ENCODE measurements at places on chromosomes 5 and 9.

GRCh38 chr5:179953987-179954386 is 46.3 kb upstream of the TBC1D9B start:
- DNase-seq, result no peak

DNA sequence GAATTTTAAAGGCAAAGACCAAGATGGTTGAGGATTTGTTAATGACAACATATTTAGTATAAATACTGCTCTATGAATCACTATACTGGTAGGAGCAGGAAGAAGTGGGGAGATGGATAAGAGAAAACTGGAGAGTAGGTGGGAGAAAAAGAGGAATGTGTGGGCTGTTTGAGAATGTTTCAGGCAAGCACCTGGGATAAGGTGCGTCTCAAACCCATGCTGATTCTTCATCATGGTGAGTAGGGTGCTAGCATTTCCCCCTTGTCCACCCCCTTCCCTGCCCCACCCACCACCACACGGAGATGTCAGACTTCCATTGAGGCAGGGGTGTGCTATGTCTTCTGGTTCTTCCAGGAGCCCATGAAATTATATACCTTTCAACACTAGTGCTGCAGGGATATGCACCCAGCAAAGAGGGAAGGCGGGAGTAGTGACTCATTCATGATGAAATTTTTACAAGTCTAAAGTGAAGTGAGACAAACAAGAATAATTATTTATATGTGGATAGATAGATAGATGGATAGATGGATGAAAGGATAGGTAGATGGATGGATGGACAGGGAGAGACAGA is 54.3 kb downstream of the MTX3 start:
- no peak for DNase-seq

DNA sequence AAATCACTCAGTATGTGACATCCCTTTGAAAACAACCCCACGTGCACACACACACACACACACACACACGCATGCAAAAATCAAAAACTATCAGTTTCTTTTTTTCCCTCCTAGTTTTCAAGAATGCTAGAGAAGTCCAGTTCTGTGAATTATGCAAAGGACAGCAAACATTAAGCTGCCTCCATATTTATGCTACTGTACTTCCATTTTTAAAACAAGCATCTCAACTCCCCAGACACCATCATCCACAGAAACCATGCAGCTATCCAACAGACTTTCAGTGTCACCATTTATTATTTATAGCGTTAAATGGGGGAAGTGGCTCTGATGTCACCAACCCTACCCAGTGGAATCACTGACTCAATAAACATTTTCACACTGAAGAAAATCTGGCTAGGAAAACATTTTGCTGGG is 1.6 kb downstream of the FBXW11 start:
- DNase-seq, result no peak

DNA sequence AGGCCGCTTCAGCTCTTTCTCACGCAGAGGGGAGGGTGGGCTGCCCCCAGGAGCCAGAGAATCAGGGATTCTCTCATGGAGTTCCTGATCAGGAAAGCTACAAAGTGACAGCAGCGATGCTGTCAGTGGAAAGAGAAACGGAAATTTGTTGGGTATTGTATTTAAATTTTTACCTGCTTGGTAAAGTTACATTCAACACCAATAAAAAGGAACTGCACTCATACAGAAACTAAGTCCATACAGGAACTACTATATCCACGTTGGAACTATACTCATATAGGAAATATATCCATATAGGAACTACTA is 325.5 kb upstream of the IRX4 start:
- no peak for DNase-seq

DNA sequence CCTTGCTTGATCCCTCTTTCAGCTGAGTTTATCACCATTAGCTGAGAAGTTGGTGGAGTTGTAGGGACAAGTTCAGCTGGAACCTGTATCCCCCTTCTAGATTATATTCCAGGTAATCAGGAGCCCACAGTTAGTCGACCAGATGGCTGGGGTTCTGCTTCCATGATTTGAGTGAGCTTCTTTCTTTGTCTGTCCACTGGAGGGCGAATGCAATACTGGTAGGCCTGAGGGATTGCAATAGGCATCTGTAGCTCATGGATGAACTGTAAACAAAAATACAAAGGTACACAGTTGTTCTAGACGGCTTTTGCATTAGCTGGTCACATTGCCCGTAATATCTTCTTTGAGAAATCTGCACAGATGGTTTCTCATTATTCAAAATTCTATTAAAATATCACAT is 88.9 kb downstream of the PCSK5 start:
- DNase-seq, result no peak

DNA sequence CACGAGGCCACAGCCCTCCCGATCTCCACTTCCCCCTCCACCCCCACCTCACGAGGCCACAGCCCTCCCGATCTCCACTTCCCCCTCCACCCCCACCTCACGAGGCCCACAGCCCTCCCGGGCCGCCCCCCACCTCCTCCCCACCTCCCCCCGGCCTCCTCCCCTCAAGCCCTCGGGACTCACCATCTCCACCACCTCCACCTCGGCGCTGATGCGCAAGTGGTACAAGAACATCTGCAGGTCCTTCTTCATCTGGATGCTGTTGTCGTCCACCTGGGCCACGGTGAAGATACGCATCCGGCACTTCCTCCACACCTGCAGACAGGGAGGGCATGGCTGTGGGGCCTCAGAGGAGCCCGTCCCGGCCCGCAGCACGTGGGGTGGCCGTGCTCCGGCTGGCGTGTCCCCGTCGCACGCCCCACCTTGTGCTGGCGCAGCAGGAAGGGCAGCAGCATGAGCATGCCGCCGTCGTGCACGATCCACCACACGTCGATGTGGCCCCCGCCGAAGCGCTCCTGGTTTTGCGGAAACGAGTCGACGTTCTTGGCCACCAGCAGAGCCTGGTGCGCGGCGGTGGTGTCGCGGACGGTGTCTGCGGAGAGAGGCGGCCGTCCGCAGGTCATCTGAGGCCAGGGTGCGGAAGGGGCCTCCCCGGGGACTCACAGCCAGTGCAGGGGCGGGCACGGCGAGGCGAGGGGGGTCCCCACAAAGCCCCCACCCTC is 48.0 kb downstream of the SLC12A7 start:
- no peak for DNase-seq

DNA sequence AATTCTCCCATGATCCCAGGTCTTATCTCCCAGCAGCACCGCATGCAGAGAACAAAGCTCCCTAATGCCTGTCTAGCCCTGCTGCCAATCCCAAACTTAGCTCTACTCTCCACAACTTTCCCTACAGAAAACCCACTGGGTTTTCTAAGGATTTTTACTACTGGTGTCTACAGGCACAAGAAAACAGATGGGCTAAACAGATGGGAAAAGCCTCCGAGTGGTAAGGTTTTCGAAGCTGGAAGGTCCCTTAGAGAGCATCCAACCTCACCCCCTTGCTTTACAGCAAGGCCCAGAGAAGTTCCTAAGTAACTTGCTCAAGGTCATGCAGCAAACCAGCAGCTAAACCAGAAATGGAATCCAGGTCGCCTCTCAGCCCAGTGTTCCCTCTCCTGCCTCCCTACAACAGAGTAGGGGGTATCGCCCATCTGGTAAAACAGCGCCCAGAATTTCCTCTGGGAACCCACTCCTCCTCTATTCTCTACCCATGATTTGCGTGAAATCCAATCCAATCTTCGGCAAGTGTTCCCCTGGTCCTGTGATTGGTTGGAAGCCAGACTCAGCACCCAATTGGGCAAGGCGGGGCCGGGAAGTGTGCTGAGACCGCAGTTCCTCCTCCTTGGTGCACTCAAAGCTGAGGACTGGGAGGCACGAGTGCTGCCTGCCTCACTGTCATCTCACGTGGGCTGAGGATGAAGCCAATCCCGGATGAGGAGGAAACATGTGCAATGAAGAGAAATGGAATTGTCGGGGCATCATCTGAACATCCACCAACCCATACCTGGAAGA is 20.8 kb downstream of the CPLX2 start:
- DNase-seq, result no peak

DNA sequence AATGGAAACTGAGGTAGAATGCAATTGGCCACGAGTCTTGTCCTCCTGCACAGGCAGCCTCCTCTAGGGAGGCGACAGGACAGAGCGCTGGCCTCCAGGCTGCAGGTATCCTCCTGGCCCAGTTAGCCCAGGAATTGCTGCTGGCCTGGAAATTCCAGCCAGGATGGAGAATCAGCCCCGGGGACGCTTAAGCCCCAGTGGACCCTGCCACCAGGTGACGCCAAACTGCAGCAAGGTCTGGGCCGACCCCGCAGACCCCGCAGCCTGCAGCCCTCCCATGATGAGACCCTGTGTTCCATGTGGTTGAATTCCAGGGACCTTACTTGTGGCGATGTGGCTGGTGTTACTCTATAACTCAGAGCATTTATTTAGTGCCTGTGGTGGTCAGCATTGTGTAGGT is 7.3 kb downstream of the CACFD1 start:
- no peak for DNase-seq

- DNase-seq, result no peak
Measured at GRCh38 chr5:88230546-88231066, 38.0 kb downstream of the TMEM161B start.

GRCh38 chr9:30697958-30698357 is 1686.5 kb upstream of the ACO1 start:
- DNase-seq, result no peak

- DNase-seq, result no peak
Measured at GRCh38 chr9:116323012-116323411, 169.4 kb downstream of the PAPPA start.

DNA sequence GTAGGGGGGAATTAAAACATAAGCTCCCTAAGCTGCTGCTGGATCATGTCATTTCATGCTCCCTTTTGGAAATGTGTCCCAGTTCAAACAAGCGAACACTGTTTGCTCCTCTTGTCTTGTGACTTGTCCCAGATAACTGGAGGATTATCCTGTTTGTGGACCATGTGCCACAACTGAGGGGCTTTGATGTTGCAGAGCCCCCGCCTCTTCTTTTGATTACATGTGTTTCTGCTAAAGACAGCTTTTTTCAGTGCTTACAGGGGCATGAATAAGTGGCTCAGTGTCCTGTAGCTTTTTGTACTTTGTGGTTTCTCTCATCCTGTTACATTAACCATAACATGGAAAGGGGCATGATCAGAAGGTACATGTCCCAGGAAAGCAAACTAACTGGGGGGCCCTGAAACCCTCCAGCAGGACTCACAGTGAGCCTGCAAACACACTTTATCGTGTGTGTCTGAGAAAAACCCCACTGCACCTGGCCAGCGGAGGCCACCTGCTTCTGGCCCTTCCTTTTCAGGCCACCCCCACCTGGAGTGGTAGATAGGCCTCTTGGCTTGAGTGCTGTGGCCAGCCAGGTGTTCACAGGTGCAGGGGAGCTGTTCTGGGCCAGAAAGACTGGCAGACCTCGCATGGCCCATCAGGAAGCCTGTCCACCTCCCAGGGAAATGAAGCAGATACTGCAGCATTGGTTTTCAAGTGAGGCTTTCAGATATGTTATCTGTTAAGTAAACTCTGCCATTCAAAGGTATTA is 285.6 kb downstream of the FANCC start:
- DNase-seq, result no peak

- no peak for DNase-seq
Measured at GRCh38 chr5:133993185-133993936, 11.4 kb downstream of the VDAC1 start.

GRCh38 chr9:110059461-110059860 is 148.5 kb downstream of the C9orf152 start:
- DNase-seq, result no peak

GRCh38 chr9:21153336-21154017 is 11.8 kb upstream of the IFNW1 start:
- DNase-seq, result no peak

DNA sequence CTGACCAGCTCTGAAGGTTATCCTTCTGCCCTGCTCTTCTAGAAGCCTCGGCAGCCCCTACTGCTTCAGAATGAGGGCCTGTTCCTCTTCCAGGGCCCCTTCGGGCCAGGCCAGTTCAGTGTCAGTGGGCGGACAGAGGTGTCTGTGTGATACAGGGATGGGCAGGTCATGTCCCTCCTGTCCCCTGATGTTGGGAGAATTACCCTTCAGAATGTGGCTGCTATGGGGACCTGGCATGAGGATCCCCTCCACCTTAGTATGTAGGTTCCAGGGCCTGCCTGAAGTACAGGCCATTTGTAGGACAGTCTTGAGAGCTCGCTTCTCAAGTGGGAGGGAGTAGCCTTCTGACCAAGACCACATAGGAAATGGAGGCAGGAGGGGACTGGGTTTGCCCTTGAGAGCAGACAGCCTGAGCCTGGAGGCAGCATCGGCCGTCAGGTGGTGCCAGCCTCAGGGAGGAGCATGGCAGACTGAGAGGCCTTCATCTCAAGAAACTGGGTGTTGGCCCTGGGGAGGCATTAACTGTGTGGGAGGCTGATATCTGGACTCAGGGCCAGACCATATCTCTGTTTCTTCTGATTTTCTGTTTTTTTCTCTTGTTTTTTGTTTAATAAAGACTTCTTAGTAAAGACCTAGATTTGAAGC is 32.0 kb downstream of the ANGPTL2 start:
- no peak for DNase-seq

- no peak for DNase-seq
Measured at GRCh38 chr5:1325870-1326531, 18.9 kb downstream of the CLPTM1L start.

DNA sequence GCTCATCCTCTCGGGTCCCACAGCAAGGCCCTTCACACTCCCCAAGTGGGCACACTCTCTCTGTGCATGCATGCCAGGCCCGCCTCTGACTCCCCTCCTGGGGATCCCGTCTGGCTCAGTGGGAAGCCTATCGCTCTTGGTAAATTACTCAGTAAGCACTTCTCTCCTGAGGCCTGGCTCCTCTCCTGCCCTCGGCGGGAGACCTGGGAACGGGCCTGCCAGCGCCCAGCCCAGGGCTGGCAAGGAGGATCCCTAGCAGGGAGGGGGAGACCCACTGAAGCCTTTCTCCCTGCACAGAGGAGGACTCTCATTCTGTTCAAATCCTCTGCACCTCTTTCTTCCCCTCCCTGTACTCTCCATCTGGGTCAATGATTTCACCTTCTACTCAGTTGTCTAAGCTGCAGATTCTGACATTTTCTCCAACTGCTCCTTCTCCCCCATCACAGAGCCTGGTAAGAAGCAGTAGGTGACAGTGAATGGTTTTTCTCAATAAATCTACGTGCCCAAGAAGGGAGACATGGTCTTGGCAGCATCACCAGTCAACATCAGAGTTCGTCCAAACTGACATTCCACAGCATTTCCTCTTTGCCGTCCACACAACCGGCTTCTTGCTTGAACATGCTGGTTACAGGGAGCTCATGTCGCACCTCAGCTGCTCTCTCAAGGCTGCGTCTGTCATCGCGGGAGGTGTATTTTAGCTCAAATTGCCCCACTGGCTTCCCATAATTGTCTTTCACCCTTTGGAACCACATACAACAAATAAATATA is 81.9 kb downstream of the GPR21 start:
- no peak for DNase-seq

DNA sequence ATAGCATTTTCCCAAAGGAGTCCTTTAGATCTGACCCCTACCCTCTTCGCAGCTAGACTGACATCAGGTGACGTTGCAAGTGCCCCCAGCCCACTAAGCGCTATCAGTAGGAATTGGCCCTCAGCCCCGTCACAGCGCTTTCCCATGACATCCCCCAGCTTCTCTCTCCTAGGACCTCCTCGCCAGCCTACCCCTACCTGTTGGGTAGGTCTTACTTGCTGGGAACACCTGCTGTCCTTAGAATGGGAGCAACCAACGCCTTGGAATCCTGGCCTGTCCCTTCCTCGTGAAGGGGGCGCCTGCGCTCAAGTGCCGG is 584 bp upstream of the PIP5K1B start:
- no peak for DNase-seq
